ENCODE measurements at places on chromosomes 7 and 10.

- DNase-seq: no peak
Measured at GRCh38 chr7:101094791-101095375, 9.6 kb downstream of the TRIM56 start.

GRCh38 chr10:7444551-7445121 lies 33.8 kb upstream of the SFMBT2 start:
- DNase-seq: no peak

- DNase-seq: no peak
Measured at GRCh38 chr7:90180011-90180585, 25.8 kb downstream of the STEAP1 start.

- DNase-seq: no peak
Measured at GRCh38 chr7:127996253-127997071, 34.8 kb downstream of the LRRC4 start.

DNA sequence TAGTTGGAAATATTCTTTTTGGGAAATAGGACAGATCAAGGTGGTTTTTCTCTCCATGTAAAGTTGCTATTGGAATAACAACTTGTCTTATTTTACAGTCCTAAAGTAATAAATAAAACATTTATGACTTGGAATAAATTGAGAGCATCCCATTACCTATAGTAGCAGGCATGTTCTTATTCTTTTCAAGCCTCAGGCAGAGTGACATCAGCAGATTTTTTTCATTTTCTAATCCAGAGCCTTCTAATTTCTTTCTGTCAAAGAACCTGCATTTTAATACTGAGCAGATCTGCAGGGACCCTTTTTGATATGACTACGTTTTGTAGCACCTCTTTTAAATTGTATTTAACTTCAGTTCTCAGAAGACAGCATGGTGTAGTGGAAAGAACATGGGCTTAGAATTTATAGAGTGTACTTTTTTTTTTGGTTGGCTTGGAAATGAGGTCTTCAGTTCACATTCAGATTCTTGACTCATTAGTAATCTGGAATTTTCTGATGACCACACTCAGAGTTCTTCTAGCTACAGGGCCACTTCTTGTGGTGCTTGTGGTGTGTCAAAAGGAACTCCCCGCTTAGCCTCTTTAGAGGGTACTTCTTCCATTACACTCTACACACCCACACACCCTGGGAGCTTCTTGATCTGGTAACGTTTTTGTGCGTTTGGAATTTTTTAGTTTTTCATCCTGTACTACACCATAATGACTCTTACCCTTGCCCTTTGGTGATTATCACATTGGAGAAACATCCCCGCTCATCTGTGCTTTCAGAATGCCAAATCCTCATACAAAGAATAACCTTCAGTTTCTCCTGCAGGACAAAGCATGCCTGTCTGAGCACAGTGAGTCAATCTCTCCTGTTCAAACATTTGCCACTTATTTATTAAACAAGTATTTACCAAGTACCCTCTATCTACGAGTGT lies 34.6 kb downstream of the AGK start:
- DNase-seq: peak; percentile 17

- DNase-seq: no peak
Measured at GRCh38 chr10:43111101-43111500, 27.1 kb upstream of the CSGALNACT2 start.

GRCh38 chr10:16779384-16779915 lies 37.8 kb downstream of the RSU1 start:
- no peak for DNase-seq

- DNase-seq: no peak
Measured at GRCh38 chr7:127819975-127820731, 168.2 kb downstream of the SND1 start.

DNA sequence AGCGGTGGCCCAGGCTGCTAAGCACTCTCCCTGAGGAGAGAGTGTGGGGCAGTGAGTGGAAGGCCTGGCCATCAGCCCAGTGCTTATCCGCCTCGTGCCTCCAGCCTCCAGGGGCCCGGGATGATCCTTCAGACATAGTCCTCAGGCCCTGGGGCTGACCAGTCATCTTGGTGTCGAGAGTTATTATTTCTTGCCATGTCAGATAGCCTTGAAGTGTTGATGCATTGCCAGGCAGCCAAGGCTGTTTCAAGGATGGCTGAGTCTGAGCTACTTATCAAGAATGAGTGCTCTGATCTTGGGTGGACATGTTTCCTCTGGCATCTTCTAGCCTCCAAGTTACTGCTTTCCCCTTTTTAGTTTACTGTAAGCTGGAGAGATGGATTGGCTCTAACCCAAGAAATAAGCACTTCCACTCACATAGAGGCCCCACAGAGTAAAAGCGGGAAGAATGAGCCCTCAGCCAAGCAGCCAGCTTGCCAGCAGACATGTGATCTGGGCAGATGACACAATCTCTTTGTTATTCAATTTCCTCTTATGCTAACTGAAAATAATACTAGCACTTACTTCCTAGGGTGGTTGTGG lies 136.5 kb upstream of the NAMPT start:
- DNase-seq: peak; percentile 98

DNA sequence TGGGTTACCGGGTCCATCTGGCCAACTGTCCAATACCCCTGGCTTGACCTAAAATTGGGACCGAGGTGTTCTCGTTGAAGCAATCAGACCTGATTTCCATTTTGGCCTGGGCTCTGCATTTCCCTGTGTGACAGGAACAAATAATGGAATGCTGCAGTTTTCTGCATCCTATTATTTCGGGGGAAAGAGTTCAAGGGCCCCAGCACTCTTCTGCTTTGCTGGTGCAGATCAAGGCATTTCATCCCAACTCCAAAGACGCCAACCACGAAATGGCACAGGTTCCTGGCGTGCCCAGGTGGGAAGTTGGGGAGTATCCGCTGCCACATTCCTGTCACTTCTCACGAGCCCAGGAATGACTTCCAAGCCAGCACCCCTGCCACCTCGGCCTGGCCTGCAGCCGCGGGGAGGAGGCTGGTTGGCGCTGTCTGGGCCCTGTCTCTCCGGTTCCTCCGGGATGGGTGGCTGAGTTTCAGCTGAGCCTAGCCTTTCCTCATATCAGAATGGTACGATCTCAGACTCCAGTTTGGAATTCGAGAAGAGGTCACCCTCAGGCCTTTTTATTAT lies 56.5 kb downstream of the FAM171A1 start:
- DNase-seq: no peak

GRCh38 chr7:151109094-151110048 lies 23.1 kb downstream of the AGAP3 start:
- DNase-seq: no peak

GRCh38 chr7:966291-967069 lies 8.9 kb downstream of the COX19 start:
- no peak for DNase-seq

DNA sequence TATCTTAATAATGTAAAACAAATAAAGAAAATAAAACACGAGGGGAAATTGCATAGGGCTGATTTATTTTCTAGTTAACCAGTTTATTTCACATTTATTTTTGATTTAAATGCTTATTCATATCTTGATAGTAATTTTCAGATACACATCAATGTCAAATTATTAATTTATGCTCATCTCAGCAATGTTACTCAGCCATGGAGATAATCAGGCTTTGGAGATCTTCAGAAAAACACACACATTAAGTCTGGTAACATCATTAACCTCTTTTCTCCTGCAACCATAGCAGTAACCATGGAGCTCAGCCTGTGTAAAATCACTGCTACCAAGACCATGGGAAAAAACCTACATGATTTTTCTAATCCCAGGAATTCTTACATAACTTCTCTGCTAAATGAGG lies 31.9 kb upstream of the TBX20 start:
- DNase-seq: no peak

GRCh38 chr10:77741746-77742145 lies 104.1 kb upstream of the KCNMA1 start:
- DNase-seq: no peak

DNA sequence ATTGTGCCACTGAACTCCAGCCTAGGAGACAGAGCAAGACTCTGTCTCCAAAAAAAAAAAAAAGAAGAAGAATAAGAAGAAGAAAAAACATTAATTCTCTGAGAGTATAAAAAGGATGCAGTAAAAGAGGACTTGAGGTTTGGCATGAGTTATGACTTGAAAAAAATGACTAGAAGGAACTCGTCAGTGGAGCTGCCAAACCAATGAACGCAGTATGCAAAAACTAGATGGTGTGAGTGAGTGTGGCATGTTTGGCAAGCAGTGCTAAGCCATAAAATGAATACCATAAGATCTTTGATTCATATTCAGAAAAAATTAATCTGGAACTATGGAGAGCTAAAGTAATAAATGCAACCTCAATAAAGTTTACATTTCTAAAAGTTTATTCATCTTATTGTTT lies 68.6 kb upstream of the MEOX2 start:
- no peak for DNase-seq
